ENCODE measurements at places on chromosomes 2 and 18.
A peak's percentile ranks its signal among the peaks of the same experiment; 100 is the strongest.

GRCh38 chr2:238370823-238371372 lies 50.6 kb downstream of the TRAF3IP1 start:
- DNase-seq = peak; percentile 65

DNA sequence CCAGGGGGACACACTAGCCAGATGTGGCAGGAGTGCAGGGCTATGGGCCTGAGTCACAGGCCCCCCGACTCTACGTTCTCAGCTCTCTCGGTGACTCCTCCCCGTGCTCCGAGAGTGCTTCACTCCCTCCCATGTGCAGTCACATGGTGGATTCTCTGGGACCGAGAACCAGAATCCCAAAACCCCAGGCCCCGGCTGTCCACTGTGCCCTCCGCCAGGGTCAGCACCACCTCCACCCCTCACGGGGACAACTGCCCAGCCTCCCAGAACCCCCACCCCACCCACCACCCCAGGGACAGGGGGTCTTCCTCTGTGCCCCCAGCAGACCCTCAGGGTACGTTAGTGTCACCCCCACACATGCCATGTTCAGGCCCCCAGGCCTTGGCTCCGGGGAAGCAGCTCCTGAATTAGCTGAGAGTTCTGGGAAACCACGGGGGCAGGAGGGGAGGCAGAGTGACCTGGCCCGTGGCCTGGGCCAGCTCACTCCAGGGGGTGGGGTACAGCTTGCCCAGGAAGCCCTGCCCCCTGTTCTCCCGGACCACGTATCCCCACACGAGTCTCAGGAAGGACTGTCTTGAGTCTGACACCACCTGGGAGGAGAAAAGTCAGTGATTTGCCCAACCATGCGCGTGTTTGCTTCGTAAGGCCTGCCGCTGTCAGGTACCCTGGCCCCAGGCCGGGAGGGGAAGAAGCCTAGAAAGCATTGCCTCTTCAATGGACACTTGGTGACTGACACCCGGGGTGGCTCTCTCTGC lies 4.4 kb downstream of the RAMP1 start:
- no peak for DNase-seq

GRCh38 chr2:177231270-177231669 lies 18.7 kb downstream of the HNRNPA3 start:
- no peak for DNase-seq

DNA sequence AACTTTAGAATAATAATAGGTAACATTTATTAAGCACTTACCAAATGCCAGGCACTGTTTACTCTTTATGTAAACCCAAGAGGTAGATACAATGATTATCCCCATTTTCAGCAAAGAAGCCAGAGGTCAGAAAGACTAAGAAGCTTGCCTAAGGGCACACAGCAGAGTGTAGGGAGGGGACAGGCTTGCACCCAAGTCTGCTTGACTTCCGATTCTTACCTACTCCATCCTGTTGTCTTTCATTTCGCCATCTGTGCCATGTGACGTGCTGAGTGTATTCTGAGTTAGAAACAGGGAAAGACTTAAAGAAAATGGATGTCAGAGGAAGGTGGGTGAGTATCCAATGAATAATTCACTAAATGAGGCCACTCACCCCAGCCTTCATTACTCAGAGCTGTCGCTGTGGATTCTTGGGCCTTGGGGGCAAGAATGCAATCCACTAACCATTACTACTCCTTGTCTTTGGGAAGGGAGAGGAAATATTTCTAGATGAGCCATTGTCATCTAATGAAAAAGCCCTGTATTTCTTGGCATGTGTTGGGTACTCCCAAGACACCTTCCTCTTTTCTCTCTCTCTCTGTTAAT lies 76.4 kb upstream of the BCL11A start:
- no peak for DNase-seq

DNA sequence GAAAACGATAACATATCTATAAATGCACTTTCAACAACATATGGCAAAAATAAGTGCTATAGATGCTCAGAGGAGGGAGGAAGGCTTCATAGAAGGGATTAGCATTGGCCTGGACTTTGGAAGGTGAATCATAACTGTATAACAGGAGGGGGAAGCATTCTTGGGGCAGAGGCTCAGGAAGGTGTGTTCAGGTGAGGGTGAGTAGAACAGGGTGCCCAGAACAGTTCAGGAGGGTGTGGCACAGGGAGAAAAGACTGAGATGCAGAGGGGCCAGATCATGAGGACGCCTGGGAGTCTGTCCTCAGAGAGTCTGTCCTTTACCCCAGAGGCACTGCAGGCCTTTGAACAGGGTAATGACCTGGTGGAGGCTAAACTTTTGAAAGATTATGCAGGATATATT lies 29.3 kb upstream of the MEP1B start:
- DNase-seq = no peak

GRCh38 chr2:64857581-64858471 lies 131.4 kb upstream of the SLC1A4 start:
- no peak for DNase-seq

- DNase-seq = no peak
Measured at GRCh38 chr2:191180276-191180675, 29.5 kb upstream of the STAT4 start.

GRCh38 chr18:36761186-36761698 lies 67.6 kb downstream of the TPGS2 start:
- no peak for DNase-seq

DNA sequence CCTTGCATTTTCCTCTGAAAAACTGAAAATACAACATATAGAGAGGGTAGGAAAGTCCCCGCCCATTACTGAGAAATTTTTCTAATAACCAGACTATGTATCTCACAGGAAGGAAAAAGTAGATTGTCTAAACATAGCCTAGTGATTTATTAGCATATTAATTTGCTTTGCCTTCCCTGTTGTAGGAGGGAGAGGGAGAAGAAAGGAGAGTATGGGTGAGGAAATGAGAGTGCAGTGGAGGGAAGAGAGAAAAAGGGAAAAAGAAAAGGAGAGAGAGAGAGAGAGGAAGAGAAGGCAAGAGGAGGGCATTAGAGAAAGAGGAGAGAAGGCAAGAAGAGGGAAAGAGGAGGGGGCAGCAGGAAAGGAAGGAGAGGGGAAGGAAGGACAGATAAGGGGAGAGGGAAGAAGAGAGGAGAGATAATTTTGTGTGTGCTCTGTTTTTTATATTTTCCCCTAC lies 3.6 kb upstream of the KYNU start:
- no peak for DNase-seq

GRCh38 chr18:55001394-55002024 lies 42.2 kb upstream of the CCDC68 start:
- DNase-seq = no peak

DNA sequence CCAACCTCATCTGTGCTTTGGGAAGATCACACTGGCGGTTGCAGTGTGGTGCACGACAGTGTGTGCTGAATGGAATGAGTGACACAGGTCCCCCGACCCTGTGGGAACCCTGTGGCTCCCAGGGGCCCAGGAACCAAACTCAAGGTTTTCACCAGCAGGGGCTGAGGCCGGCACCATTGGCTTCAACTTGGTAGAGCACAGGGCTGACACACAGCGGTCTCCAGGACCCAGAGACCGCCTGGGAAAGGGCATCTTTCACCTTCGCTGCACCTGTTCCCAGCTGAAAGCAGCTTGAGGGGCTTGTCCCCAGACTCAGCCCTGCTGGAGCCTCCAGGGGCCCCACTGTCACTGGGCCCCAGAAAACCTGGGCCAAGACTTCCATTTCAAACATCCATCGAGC lies 59.0 kb upstream of the ODC1 start:
- DNase-seq = no peak

- DNase-seq = no peak
Measured at GRCh38 chr2:241412144-241412543, 56.1 kb downstream of the FARP2 start.

- peak; percentile 54 for DNase-seq
Measured at GRCh38 chr2:174595116-174595809, 2.3 kb downstream of the WIPF1 start.

DNA sequence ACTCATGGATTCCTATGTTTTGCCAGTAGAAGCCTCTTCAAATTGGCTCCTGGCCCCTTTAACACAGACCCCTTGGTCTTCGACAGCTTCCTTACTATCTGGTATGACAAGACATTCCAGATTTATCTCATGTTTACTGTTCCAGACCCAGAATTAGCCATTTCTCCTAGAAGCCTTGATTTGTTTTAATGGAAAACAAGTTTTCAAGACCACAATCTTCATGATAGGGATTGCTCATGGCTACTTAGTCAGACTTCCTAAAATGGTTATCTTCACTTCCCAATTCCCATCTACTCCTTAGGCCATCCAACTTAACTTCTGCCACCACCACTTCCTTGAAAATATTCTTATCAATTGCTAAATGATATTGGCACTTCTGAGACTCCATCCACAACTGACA lies 63.2 kb downstream of the TTC32 start:
- DNase-seq = no peak

GRCh38 chr2:173288561-173288960 lies 66.1 kb upstream of the CDCA7 start:
- DNase-seq = no peak

GRCh38 chr2:36675579-36676282 lies 20.8 kb upstream of the VIT start:
- DNase-seq = no peak

GRCh38 chr18:26488417-26489009 lies 59.8 kb downstream of the KCTD1 start:
- DNase-seq = no peak

- no peak for DNase-seq
Measured at GRCh38 chr18:78542204-78542603, 437.4 kb upstream of the SALL3 start.

DNA sequence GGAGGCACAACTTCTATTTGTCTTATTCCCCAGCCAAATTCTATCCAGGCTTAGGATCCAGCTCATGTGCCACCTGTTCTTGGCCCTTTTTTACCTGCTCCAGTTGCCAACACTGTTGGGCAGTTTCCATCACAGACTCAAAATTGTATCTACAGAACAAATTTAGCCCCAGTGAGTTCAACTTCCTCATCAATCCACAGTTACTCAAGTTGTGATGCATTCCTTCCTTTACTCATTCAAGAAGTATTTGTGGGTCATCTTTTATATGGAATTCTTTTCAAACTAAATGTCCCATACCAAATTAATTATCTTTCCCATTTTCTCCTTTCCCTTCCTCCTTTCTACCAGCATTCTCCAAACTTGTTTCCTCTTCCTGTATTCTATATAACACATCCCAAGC lies 12.7 kb upstream of the DDX18 start:
- DNase-seq = no peak

DNA sequence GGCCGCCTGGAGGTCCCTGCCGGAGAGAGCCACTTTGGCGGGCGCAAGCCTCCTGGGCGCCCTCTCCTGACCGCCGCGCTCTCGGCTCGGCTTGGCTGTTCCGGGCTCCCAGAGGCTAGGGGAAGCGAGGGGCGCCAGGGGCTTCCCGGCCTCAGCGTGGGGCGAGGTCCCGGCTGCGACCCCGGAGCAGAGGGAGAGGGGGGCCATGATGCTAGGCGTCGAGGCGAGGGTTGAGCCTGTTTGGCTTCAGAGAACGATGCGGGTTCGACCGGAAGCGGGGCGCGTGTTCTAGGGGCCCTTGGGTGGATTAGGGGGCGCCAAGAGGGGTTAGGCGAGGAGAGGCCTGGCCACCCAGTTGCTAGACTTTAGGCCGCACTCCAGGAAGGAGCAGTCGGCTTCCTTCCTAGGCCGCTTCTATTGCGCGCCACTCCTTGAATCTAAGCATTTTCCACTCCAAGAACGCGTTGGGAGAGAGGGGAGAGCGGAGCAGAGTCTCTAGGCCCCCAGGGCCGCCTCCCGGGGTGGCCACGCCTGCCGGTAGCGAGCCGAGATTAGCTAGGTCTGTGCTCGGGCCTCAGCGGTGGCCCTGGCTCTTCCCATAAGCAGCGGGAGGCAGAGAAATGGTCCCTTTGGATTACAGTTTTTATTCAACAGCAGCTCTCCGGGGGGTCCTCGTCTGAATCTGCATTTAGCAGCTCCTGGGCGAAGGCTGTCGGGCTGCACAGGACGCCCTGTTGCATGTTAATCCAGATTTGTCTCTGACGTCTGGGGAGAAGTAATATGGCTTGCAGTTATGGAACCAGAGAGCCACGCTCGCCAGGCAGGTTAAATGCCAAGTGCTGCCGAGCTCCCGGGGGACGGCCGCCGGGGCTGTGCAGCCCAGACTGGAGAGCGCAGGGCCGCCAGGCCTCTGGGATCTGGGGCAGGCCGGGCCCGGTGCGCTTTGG lies 11.3 kb downstream of the MEIS1 start:
- DNase-seq = no peak

DNA sequence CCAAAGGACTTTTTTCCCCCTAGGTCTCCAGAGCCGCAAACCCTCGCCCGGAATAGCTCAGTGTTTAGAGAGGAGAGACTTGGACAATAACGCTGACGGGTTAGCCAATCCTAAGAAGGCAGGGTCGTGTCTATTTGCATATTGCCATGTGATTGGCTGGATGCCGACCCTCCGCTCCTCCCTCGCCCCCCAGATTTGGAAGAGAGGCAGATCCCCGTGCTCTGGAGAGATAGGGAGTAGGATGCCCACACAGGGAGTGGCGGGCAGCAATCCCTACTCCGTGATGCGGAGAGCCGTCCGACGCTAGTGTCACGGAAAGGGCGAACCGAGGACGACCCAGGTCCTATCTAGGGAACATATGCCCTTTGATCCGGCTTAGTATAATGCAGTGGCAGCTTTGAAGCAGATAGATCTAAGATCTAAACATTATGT lies 1.4 kb downstream of the WNT6 start:
- DNase-seq = peak; percentile 15

DNA sequence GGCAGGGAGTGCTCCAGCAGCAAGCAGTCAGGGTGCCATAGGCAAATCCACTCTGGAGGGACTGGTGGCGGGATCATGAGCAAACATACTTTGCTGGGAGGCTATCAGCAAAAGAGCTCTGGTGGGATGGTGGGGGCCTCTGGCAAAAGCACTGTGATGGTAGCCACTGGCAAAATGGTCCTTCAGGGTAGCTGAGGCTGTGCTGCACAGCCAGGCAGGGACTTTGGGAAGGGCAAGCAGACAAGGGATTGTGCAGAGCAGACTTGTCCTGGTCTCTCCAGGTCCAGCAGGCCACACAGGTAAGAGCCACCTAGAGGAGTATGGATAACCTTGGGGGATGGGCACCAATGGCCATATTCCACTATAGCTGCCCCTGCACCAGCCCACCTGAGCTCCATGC lies 129.4 kb upstream of the OTOS start:
- DNase-seq = no peak

DNA sequence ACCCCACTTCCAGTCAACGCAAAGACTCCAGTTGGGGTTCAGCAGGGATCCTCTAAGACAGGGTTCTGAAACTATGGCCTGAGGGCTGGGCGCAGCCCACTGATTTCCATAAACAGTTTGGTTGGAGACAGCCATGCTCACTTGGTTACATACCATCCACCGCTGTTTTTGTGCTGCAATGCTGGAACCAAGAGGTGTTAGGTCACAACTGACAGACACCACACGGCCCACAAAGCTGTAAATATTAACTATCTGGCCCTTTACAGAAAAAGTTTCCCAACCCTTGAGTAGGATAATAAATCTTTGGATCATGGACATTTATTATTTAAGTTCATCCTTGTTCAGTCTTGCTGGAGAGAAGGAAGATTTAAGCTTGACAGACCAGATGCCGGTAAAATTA lies 8.4 kb upstream of the CD226 start:
- no peak for DNase-seq
